ENCODE measurements at places on chromosomes 7 and 10.
A peak's percentile ranks its signal among the peaks of the same experiment; 100 is the strongest.

DNA sequence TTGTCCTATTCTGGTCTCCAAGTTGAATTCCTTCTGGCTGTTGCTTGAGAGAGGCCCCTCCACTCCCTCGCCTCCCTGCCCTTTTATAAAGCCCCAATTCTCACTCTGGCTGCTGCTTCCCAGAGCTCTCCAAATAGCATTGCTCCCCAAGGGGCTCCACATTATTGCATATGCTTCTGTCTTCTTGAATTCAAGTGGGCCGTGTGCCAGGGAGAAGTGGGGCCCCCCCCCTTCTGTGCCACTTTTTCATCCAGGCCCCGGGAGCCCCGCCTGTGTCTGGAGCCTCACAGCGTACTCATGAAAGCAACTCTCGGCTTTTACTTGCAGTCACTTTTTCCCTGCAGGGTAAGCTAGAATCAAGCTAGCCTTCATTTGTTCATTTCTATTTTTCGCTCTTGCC is 265.1 kb downstream of the CCSER2 start:
- DNase-seq: no peak

GRCh38 chr10:114362826-114363355 is 41.4 kb downstream of the AFAP1L2 start:
- DNase-seq: no peak

DNA sequence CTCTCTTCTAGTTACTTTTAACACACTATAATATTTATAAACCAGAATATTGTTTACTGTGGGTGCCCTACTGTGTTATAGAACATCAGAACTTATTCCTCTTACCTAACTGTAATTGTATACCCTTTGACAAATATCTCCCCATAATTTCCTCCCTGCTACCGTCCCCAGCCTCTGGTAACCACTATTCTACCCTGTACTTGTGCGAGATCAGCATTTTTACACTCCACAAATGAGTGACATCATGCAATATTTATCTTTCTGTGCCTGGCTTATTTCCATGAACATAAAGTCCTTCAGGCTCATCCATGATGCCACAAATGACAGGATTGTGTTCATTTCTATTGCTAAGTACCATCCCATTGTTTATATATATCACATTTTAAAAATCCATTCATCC is 139.8 kb upstream of the RSU1 start:
- peak; percentile 15 for DNase-seq

- no peak for DNase-seq
Observed at GRCh38 chr10:44995914-44996669, 4.6 kb upstream of the ZNF22 start.

- no peak for DNase-seq
Observed at GRCh38 chr7:18212308-18212707, 184.7 kb upstream of the PRPS1L1 start.

DNA sequence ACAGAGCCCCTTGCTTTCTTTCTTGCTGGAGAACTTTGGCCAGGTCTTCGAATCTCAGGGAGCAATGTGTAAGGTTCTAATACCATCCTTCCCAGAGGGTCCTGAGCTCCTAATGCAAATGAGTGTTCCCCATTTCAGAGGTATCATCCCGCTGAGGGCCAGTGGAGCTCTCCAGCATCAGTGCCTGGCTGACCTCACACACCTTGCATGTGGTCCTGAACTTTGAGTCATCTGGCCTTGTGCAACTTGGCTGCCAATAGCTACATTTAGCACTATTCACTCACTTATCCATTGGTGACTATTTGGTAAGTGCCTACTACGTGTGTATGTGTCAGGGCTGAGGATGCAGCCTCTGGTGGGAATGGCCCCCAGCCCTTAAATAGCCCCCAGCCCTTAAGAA is 48.4 kb upstream of the HABP2 start:
- no peak for DNase-seq

- no peak for DNase-seq
Observed at GRCh38 chr7:18405726-18406125, 89.8 kb upstream of the HDAC9 start.

GRCh38 chr10:15588635-15589508 is 130.8 kb downstream of the ITGA8 start:
- no peak for DNase-seq

DNA sequence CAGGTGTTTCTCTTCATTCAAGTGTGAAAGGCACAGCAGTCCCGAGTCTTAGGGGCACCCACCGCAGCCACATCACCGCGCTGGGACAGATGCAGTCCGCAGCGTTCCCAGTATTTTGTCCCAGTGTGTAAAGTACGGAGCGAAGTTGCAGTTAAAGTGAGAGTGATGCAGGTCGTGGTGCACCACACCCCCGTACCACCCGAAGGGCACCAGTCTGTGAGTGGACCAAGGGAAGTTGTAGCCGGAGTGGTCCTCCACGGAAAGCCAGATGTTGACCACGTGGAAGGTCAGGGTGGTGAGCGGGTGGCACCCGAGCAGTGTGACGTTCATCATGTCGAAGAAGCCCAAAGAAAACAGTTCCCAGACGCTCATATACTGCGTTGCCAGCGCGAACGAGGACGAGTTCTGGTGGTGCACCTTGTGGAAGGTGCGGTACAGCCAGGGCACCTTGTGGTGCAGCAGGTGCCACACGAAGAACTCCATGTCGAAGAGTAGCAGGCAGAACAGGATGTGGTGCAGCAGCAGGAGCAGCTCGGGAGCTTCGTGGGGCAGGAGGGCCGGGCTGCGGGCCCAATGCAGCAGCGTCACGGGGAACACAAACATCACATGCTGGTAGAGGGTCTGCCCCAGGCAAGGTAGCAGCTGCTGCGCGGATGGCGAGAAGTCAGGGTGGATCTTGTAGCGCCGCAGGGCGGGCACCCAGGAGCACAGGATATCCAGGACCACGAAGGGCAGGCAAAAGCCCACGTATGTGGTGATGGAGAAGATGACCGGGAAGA is 526 bp downstream of the CH25H start:
- peak; percentile 68 for DNase-seq

DNA sequence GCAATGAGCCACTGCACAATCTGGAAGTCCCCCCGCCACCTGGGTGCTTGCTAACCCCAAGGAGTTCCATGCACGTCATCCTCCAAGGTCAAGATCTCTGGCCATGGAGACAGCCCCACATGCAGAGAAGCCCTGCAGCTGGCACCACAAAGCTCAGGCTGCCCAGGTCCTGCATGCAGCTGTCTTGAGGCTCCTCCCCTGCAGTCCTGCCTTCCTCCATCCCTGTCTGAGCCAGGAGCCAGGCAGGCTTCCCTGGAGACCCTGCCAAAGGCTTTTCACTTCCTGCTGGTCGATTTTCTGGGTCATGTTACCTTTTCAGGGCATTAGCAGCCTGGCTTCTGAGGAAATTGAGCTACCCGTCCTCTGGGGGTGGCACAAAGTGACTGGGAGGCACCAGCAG is 12.5 kb upstream of the TMEM72 start:
- peak; percentile 58 for DNase-seq

DNA sequence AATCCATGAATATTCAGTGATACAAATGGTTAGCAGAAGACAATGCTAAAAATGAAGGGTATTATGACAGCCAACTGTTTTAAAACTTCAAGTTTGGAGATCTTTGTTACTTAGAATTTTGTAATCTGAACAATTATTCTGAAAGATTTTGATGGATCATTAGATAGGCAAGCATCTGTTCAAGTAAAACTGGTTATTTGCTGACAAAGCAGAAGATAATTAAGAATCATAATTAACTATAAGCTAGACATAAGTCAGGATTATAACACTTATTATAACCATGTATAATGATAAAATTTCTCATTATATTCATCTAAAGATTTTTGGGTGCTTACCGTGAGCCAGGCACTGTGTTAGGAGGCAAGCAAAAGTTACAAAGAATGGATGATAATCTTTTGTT is 1145.1 kb downstream of the CNTNAP2 start:
- no peak for DNase-seq

GRCh38 chr7:133183042-133183794 is 69.7 kb upstream of the EXOC4 start:
- no peak for DNase-seq

- no peak for DNase-seq
Observed at GRCh38 chr7:50214771-50215170, 89.7 kb upstream of the IKZF1 start.

- no peak for DNase-seq
Observed at GRCh38 chr7:115618676-115619075, 411.9 kb downstream of the TFEC start.

DNA sequence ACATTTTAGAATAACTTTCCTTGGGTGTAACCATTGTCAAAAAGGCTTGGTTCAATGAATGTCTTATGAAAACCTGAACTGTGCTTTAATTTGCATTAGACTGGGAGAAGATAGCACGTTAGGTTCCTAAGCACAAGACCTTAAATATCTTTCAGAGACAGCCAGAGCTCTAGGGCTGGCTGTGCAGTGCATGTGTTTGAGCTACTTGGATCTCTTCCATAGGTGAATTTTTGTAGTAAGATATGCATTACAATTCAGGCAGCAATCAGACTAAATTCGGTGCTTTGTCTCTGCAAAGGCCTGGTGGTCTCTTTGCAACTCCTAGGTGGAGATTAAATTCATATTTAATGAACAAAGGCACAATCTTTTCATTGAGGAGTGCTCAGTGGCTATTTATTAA is 192.0 kb downstream of the ZNF438 start:
- no peak for DNase-seq

DNA sequence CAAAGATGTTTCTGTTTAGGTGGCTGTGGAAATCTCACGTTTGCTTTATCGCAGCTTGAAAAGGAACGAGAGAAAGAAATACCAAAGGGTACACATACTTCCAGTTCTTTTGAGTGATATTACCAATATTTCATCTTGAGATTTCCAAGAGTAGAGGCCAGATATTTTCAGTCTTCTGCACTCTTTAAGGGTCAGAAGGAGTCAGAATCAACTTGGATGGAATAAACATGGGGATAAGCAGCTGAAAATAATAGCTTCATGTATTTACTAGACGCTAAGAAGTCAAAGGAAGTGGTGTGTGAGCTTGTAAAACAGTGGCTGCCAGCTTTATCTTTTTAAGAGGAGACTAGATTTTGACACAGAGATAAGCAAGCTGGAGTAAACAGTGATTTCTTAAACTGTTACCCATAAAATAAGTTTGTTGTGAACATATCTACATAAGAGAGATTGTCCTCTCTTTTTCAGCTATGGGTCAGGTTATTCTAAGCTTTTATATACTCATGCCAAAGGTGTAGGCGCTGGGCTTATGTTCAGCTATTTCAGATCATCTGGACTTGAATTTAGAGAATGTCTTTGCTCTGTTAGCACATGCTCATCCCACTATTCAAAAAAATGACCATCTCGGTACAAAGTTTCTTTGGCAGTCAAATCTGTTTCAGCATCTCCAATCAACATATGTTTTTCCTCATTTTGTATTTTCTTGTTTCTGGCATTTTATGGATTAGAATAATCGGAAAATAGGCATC is 170.8 kb upstream of the TCF7L2 start:
- no peak for DNase-seq

DNA sequence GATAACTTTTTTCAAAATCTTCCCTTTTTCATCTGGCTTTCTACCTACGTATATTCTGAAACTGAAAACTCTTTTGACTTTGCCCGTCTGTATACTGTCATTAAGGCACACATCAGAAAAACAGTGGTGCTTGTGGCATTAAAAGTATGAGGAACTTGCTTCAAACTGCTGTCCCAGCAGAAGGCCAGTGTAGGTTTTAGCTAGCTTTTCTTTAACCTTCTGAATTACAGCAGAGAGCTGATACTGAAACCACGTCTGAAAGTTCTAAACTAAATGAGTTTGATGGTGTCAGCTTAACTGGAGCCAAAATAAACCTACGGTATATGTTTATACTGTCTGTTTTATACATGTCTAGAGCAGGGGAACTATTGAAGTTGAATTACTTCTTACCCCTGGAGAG is 283.4 kb downstream of the TFEC start:
- DNase-seq: peak; percentile 44

DNA sequence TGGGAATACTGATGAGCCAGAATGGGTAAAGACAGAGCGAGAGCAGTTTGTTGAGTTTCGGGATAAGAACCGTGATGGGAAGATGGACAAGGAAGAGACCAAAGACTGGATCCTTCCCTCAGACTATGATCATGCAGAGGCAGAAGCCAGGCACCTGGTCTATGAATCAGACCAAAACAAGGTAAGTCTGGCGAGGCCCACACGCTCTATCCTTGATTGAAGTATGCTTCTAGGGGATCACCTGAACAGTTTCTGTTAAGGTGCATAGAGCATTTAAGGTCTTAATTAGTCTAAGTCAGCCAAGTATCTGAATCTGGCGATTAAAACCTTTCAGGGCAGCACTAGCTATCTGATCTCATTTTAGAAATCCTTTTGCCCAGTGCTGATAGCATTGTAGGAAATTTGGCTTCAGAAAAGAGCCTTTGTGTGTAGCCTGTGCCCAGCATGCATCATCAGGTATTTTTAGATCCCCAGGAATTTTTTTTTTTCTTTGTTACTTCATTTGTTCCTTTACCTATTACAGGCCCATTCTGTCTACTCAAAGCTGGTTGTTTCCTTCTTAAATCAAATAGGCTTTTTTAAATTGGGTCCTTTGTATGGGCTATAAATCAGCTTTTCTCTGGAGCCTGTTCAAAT is 8.0 kb downstream of the OPN1SW start:
- DNase-seq: no peak

GRCh38 chr7:94303118-94303517 is 91.6 kb upstream of the COL1A2 start:
- DNase-seq: no peak

GRCh38 chr10:110821508-110821907 is 50.2 kb upstream of the PDCD4 start:
- no peak for DNase-seq

GRCh38 chr7:71120096-71120495 is 11.8 kb upstream of the GALNT17 start:
- no peak for DNase-seq

DNA sequence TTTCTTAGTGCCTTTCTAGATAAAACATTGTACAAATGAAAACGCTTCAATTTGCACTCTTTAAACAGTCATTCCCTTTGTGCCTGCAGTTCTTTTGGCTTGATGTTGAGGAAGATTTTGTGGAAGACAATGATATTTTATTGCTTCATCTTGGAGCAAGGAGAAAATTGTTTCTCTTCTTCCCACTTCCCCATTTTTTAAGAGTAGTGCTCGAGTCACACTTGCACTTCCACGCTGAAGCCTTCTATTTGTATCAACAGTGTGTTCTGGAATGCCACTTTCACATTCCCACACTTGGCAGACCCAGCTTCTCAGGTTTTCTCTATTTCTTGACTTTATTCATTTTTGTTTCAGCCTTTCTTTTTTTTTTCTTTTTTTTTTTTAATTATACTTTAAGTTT is 369.3 kb downstream of the PAXIP1 start:
- DNase-seq: no peak

GRCh38 chr10:6840766-6841165 is 260.7 kb upstream of the PRKCQ start:
- no peak for DNase-seq

GRCh38 chr10:118471863-118472262 is 123.6 kb downstream of the PRLHR start:
- DNase-seq: no peak

Data from NCI-H1417 (cell line).